ACHN (cell line): ENCODE measurements at places on chromosomes 5 and 9.

DNA sequence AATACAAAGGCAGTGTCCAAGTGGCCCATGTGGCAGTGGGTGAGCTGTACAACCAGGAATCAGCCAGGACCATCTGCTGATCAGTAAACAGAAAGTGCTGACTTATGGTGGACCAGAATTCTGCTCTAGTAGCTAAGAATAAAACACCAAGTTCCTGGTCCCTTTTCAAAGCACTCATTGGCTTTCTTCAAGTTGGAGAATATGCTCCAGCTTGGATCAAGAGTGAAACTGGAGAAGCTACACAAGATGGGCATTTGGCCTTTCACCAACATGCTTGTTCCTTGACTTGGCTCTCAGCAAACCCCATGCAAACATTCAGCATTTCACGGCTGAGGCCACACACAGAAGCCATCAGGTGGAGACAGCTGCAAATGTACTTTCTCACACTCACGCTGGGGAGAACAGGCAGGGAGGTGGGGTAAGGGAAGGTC lies 32.1 kb downstream of the MARCHF3 start:
- DNase-seq, result no peak

- DNase-seq, result no peak
Observed at GRCh38 chr5:17127743-17128231, 89.6 kb upstream of the BASP1 start.

DNA sequence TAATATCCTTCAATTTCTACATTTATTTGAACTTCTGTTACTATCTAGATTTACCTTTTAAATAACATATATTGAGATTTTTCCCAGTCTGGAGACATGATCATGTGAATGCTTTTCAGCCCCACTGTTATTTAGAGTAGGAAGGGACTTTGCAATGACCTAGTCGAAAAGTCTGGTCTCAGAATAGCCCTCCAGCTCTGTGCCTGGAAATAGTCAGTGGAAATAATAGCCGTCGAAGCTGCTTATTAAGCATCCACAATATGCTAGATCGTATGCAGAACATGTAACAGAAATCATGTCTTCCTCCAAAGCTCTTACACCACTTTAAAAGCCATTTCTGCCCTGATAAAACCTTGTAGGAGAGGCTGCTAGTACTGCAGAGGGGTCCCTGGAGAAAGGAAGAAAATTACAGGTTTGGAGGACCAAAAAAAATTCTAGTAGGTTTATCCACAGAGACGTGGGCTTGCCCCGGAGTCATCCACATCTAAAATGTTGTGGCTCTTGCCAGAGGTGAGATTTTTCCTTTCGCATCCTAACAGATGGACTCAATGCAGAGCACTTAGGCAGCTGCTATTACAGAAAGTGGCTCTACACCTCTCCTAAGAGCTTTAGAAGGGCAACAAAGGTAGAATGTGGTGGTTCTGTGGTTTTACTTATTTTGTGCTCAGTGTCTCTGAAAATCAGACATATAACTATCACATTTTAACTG lies 2.5 kb upstream of the FGF1 start:
- no peak for DNase-seq

DNA sequence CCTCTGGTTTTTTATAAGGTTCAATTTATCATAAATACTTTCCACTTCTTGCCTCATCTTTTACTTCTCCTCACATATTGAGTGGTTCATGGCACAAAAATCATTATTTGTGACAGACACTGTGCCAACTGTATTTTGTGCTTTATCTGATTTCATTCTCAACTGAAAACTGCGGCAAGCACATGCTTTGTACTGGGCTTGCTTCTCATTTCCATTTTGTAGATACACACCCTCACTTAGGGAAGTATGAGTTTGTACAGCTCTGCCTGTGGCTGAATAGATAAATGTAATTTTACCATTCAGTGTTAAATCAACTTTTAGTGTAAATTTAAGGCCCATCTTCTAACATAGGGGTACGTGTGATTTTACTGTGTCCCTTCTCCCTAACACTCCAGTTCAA lies 83.6 kb downstream of the ANXA2R start:
- DNase-seq, result no peak

GRCh38 chr5:54753034-54753433 lies 232.4 kb downstream of the ESM1 start:
- no peak for DNase-seq

- no peak for DNase-seq
Observed at GRCh38 chr9:3783156-3783555, 257.4 kb upstream of the RFX3 start.

DNA sequence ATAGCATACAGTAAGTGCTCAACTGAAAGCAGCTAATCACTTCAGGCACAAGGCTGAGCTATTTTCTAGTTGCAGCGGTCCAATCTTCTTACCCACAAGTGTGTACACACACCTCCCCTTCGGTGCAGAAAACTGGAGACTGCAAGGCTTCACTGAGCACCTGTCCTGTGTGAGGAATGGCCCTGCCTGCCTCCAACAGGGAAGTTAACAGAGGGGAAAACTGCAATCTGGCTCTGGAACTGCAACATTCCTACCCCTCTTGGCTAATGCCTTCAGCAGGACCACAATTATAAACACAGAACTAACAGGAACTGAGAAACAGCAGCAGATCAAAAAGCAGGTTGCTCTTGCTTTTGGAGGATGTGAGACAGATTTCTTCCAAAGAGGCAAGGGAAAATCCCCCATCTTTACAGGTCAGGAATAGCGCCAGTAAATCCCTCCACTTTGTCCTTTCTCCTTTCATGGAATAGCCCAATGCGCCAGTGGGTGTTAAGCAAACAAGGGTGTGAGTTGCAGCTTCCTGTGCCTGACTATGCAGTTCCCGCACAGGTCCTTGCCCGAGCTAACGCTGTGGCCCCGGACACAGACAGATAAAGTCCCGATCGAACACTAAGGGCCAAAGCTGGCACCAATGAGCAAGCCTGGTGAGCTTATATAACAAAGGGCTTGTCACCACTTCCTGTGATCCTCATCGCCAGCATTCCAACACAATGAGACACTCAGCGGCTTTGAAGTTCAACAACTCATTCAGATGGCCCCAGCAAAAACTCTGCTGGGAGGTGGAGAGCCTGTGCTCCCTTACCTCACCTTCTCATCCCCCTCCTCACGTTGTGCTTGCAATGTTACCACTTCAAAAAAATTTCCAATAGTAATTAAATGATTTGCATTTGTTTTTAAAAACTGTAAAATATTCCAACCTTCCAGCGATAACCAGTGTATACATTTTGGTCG lies 21.5 kb downstream of the SHB start:
- DNase-seq, result peak; percentile 96
